SJSA1 (cell line): ENCODE measurements at places on chromosomes 7 and 10. TPM values are rescaled to one million over a fixed set of nuclear protein-coding genes. Genes with fewer than 3 reads are reported as not detected.

FOXI2 gene
- not detected in 2 replicates for total RNA-seq

DNA sequence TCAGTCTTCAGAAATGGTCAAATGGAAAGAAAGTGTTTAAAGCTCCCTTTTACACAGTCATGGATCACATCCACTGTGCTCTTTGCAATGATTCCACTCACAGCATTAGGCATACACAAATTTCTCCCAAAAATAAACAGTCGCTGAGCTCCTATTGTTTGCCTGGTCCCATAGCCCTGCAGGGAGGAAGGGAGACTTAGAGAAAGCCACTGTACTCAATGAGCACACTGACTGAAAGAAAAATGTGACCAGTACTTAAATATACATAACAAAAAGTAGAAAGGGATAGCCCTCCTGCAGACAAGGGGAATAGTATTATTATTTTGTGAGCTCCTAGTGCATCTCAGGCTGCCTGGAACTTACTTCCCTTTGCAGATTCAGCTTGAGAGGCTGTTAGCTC lies 853.2 kb downstream of the GRID1 start:
- peak; percentile 54 for DNase-seq

DNA sequence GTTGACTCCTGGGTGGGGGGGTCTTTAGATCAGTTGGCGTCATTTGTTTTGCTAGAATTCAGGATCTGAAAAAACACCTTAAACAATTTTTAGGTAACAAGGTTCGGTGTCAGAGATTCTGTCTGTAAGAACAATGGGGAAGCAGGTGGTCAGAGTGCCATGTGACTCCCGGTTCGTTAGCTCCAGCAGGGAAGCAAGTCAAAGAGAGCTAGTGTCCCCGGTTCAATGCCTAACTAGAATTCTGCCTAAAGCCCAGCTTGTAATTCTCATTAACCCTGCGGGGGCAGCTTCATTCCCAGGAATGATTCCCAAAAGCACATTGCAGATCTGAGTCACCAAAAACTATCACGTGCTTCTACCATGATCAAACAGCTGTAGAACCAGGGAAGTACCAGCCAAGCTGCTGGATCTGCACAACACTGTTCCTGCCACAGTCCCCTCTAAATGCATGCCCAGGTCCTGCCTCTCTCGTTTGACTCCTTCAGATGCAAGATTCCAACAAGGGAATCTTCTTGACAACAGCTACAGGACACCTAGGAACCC lies 664.3 kb upstream of the CELF2 start:
- DNase-seq: no peak

- no peak for DNase-seq
Measured at GRCh38 chr7:26574476-26574875, 282.8 kb downstream of the SNX10 start.

GRCh38 chr7:98462911-98463633 lies 62.2 kb upstream of the BAIAP2L1 start:
- no peak for DNase-seq

GRCh38 chr7:28292834-28293526 lies 112.4 kb upstream of the JAZF1 start:
- no peak for DNase-seq

DNA sequence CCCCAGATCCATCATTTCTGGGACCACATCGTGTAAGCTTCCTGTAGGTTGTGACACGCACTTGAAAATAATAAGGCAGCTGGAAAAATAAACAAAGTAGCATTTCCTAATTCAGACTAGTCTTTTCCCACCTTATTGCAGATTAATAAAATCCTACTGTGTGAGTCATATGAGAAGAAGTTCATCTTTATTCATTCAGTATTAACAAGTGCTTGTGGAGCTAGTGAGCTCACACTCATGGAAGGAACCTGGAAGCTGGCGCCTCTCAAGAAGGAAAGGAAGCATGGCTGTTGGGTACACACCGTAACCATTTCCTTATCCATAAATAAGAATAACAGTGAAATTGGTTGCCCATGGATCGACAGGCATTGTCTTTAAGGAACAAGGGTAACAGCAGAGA lies 152.6 kb upstream of the PFKP start:
- DNase-seq: no peak

GPR22 gene
- not detected in 2 replicates for total RNA-seq

- no peak for DNase-seq
Measured at GRCh38 chr7:87712571-87712970, 84.4 kb downstream of the RUNDC3B start.

DPY19L1 gene
- total RNA-seq: 29.4 and 52.1 TPM in 2 replicates

- DNase-seq: no peak
Measured at GRCh38 chr10:132652936-132653590, 115.5 kb downstream of the INPP5A start.

GNB2 gene
- total RNA-seq: 63.4 and 70.6 TPM in 2 replicates
